ENCODE measurements at places on chromosomes 12 and 14.

DNA sequence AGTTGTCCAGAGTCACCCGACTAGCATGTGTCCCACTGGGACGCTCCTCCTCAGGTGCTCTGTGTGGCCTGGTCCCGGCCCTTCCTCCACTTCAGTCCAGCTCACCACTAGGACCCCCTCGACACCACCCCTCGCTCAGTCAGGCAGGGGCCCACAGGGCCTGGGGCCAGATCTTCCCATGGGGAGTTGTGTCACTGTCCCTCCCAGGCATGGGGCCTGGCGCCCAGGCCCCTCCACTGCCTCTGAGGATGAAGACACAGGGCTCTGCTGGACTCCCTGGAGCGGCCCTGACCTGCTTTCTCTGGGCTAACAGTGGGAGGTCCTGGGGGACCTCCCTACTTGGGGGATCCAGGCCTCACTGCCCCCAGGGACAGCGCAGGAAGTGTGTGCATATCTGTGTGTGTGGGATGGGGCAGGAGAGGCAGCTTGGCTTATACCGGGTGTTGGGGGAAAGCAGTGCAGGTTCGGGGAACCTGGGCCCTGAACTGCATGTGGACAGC lies 43.8 kb downstream of the KRT80 start:
- DNase-seq = no peak

DNA sequence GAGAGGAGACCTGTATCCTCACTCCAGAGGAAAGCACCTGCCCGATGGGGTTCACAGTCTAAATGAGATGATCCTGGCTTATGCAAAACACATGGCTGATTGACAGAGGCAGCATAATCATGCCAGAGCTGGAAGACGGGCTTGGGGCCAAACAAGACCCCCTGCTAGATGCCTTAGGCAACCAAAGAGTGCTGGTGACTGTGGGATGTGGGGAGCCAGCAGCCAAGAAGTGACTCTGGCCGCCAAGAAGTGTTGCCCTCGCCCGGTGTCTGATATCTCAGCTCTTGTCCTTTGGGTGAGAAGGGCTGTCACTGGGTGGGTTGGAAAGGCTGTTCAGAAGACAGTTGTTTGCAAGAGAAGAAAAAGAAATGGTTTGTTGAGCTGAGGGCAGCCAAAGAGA lies 56.7 kb downstream of the PLEKHG3 start:
- no peak for DNase-seq

DNA sequence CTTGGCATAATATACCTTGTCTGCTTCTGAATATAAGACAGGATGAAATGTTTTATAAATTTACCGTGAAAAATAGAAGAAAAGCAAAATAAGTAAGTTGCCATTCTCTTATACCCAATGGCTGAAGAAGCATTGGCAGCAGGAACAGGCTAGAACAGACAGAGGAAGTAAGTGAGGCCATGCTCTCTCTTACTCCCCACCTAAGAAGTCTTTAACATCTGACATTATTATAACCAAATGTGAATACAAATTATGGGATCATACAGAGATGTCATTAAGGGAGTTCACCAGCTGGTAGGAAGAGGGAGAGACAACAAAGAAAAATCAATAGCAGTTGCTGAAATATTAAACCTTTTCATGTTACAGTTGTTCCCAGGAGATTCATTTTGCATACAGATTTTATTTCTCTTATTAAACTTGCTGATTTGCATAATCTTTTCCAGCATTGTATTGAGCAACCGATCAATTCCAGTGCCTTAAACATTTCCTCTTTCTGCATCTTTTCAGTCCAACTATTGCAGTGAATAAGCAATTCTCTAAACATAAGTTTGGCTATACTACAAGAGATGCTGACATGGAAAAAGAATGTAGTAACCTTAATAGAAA lies 270.6 kb downstream of the SLC6A15 start:
- no peak for DNase-seq

DNA sequence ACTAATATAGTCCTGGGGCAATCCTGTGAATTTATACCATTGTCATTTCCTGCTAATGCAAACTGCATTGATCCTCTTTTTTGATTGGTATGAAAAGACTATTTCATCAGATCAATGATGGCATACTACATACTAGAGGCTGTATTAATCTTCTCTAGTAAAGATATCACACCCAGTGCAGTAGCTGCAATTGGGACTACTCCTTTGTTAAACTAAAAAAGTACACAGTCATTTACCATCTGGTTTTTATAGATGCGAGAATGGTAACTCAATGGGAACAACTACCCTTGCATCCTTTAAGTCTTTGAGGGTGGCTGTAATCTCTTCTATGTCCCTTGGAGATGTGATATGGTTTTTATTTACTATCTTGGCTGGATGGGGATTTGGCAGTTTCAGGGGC lies 80.2 kb upstream of the STK38L start:
- no peak for DNase-seq

DNA sequence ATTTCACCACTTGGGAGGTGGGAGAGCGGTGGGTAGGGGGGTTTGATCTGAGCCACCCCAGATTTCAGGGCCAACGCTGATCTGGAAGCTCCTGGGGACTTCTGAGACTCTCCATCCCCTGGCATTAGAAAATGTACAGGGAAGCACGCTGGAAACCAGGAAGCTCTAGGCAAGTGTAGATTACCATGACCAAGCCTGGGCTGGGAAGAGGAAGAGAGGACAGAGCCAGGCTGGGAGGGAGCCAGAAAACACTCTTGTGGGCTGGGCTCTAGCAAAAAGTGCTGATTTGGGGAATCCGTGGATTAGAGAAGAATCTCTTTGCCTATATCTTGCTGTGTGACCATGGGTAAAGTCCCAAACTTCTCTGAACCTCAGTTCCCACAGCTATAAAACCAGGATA lies 236.7 kb downstream of the BCL11B start:
- peak; percentile 32 for DNase-seq

GRCh38 chr12:121550974-121551634 lies 29.7 kb downstream of the KDM2B start:
- no peak for DNase-seq

DNA sequence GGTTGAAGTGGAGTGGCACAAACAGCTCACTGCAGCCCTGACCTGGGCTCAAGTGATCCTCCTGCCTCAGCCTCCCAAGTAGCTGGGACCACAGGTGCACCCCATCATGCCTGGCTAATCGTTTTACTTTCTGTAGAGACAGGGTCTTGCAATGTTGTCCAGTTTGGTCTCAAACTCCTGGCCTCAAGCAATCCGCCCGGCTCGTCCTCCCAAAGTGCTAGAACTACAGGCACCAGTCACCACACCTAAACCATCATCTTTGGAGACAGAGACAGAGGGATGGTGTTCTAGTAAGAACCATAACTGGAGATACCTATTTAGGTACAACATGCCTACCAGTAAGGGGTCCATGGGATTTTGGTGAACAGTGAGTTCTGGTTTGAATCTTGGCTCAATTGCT lies 2.5 kb upstream of the DDX23 start:
- DNase-seq = no peak

DNA sequence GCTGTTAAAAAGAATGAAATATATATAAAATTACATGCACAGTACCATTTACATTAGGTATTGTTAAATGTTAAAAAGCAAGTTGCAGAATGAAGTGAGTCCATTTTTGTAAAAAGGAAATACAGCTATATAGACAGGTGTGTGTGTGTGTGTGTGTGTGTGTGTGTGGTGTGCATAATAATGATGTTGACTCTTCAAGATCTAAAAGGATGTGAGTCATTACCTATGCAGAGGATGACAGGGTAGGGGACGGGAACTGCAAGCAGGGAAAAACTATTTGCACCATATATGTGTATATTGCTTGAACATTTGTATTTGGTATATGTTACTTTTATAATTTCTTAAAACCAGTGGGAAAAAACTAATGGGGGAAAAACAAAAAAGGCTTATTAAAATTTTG lies 3.1 kb downstream of the C14orf39 start:
- DNase-seq = peak; percentile 57

DNA sequence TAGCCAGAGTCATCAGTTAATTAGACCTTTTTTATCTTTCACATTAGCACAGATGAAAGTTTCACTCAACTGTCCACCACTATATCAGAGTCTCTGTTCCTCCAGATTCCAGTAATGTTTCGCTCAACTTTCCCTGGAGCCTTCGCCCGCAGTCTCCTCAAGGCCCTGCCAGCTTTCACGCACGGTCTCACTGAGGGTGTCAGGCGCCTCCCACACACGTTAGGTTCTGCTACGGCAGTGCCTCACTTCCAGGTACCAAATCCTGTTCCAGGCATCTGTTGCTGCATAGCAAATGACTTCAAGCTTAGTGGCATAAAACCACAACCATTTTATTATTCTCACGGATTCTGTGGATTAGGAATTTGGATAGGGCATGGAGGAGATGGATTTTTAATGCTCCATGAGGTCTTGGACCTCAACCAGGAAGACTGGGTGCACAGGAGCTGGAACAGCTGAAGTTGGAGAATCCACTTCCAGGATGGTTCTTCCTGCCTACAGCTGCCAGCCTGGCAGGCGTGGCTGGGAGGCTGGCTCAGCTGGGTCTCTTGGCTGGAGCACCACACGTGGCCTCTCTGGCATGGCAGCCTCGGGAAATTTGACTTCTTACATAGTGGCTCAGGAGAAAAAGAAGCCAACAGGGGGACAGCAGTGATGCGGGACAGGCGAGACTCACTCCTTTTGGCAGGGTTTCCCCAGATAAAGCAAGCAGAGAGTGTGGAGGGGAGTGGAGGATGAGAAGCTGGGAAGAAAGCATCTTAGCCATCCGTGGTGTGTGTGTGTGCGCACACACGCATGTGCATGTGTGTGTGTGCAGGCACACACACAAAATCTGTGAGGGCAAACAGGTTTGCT lies 21.3 kb upstream of the BCDIN3D start:
- DNase-seq = no peak

- DNase-seq = no peak
Measured at GRCh38 chr12:4496145-4496838, 42.4 kb upstream of the RAD51AP1 start.

DNA sequence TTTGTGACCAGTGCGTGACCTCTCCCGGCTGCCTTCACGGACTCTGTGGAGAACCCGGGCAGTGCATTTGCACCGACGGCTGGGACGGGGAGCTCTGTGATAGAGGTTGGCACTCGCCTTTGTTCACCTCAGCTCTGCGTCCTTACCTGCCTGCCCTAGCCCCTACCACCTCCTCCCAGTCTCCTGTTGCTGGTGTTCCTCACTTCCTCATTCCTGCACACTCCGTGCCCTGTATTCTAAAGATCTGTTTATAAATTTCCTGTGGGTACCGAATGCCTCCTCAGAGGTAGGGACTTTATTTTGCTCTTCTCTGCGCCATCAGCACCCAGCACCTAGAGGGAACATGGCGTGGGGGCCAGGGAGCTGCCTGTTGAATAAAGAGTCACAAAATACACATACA lies 2.3 kb downstream of the DLK1 start:
- DNase-seq = no peak

DNA sequence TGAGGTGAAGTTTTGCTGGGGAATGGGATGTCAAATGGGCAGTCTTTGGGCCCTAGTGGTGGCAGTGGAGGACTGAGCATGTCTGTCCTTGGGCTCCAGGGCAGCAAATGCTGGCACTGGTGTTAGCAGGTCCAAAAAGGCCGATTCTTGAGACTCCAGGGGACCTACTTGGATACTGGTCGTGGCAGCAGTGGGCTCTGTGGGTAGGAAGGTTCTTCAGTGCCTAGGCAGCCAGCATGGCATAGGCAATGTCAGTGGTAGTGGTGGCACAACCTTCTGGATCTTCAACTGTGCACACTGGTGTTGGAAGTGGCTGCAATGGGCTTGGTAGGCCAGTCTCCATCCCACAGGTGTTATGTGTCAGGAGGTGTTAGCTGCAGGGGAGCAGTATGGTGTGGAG lies 334.7 kb upstream of the KITLG start:
- DNase-seq = no peak
